Globus pallidus (tissue), 1 donor: ENCODE measurements at places on chromosomes 2 and 18.

DNA sequence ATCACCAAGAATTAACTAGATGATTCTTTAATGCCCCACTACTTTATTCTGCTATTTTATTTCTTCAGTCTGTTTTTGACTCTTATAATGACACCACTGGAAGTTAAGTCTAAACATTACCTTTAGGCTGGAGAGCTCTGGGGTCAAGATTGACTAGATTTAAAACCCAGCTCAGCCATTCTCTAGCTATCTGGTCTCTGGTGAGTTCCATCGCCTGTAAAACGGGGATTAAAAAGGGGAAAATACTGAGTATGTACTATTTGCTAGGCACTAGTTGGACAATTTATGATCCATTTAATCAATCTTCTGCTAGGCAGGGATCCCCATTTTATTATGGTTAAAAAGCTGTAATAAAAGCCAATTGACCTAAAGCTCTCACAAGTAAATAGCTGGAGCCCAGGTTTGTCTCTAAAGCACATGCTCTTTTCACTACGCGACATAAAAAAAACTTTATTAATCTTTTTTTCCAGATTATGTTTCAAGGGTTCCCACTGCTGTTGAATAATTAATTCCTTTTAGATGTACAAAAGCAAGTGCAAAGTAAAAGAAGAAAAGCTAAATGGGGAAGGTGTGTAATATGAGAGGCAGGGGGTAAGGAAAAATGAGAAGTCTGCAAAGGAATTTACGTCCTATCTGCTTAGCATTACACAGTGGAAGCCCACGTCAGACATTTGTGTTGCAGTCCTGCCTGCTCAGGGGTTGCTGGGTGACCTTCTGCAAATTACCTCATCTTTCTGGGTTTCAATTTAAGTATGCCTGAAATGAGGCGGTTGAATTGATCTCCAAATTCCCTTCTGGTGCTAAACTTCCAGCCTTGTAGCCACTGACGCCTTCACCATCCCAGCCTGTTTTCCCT, 918 bp upstream of the NABP1 start:
- no peak for DNase-seq

DNA sequence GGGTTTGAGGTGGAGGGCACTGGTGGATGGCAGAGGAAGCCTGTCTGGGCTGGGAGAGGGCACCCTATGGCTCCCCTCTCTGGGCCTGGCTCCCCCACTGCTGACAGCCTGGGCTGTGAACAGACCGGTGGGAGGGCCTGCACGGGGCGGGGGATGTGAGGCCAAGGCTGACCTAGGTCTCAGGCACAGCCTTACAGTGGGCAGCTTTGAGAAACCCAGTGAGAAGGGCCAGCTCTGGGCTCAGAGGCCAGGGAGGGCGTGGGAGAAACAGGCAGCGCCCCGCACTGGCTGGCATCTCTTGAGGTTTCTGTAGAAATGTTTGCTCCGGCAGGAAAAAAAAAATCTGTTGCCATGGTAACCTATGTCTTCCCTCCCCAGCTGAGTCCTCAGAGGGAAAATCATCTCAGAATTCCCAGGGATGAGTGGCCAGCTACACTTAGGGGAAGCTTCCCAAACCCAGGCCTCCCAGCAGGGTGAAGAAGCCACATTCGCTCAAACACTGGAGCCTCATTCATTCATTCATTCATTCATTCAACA, 71.7 kb upstream of the TAF1B start:
- DNase-seq, result peak; percentile 35

DNA sequence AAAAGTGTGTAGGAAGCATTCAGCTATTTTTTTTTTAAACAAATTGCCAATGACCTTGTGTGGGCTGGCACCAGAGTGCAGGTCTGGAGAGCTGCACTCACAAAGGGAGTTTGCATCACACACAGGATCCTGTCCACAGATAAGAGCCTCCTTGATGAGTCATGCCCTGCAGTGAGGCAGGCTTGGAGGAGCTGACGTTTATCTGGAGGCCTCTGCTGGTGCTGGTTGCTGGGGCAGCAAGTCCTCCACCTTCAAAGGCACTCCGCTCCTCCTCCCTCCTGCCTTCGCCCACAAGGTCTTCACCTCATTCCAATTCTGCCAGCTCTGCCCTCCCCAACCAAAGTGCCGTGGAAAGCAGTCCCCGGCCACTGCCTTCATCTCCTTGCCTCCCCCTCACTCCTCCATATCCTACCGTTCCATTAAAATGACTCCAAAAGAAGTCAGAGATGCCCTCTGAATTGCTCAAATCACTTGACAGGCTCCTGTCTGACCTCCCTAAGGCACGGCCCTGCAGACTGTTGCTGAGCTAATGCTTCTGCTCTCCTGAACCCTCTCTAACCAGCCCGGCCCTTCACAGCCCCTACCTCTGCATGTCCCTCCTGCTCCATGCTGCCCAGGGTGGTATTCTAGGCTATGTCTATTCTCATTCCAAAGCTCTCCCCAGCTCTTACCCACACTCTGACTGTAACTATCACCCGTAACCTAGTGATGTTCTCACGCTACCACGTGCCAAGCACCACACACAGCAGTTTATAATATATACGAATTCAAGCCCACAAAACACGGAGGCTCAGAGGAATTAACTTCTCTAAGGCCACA, 30.9 kb downstream of the LONRF2 start:
- DNase-seq, result no peak

- DNase-seq, result peak; percentile 96
These were observed 11.6 kb upstream of the TGFA start for GRCh38 chr2:70565039-70565731.

GRCh38 chr2:235979753-235980435, 188.3 kb downstream of the GBX2 start:
- peak; percentile 56 for DNase-seq

GRCh38 chr2:655626-656025, 21.6 kb downstream of the TMEM18 start:
- DNase-seq, result no peak

- DNase-seq, result no peak
These were observed 52.9 kb downstream of the REL start for GRCh38 chr2:60934165-60934722.

- DNase-seq, result no peak
These were observed 872 bp downstream of the RDH14 start for GRCh38 chr2:18559531-18560030.

- no peak for DNase-seq
These were observed 76.6 kb downstream of the ALK start for GRCh38 chr2:29844713-29845326.

- no peak for DNase-seq
These were observed 121.3 kb downstream of the CDC42EP3 start for GRCh38 chr2:37550190-37550589.

- DNase-seq, result no peak
These were observed 150.5 kb downstream of the COPS8 start for GRCh38 chr2:237236188-237236587.

DNA sequence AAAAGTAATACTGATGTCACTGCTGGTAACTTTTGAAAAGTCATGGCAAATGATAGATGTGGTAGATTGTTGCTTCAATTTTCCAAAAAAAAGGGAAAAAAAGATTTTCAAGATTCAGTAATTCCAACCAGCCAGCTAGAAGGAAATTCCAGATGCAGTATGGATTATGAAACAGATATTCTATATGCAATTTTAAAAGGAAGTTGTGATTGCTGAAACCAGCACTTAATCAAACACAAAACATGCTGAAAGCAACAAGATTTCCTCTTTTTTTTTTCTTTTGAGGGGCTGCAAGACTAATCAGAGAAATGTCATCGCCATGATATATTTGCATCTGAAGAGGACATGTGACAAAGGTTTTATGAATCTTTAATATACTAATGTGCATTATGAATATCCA, 5.1 kb upstream of the HNMT start:
- DNase-seq, result no peak

DNA sequence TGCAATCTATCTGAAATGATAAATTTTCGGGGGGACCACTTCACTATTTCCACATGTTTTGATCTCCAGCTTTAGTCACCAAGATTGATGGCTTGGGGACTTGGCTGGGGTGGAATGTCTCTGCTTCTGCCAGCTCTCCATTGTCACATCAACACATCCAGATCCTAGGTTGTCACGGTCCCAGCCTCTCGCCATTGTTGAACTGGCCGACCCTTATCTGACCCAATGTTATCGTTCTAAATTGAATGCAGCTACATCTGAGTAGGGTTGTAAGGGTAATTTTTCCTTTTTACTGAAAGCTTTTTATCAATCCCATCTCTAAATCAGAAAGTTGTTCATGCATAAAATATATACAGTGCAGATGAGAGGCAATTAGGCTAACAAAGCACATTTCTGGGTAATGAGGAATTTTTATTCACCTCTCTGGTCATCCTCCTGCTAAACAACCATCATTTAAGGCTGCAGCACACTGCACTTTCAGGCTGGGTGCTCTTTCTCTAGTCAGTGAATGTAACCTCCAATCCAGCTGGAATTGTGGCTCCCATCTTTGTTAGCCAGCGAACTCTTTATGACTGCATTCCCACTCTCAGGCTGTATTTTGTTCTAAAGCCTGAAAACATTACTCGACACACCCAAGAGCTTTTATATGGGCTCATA, 128.2 kb downstream of the COL4A4 start:
- no peak for DNase-seq

DNA sequence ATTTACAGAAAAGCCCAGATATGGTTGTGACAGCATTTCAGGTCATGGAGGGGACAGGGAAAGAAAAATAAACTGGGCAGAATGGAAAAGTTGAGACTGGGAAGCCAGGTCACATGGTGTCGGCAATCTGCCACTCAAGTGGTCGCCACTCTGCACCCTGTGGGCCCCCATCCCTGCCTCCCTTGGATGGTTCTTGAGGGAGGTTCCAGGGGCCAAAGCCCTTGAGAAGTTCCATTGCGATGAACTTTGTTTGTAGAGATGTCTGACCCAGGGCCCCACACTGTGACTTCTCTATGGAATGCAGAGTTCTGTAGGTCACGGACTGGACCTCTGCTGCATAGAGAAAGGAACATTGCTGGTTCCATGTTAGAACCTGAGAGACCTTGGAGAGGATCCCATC, 105.7 kb upstream of the SLC14A2 start:
- no peak for DNase-seq

DNA sequence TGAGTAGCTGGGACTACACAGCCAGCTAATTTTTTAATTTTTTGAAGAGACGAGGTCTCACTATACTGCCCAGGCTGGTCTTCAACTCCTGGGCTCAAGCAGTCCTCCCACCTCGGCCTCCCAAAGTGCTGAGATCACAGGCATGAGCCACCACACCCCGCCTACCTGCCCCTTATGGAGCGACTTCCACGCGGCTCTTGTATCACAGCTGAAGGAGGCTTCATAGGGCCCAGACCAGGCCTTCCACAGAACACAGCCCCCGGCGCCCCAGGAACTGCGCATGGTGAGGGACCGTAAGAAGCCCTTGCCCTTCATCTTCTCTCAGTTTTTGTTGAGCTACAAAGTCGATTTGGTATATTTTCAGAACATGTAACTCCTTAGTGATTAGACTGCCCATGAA, 220.3 kb downstream of the KLHL29 start:
- DNase-seq, result no peak

- no peak for DNase-seq
These were observed 103.2 kb upstream of the SMIM21 start for GRCh38 chr18:75530566-75531211.

- no peak for DNase-seq
These were observed 398.1 kb downstream of the TNS1 start for GRCh38 chr2:217604527-217605194.

DNA sequence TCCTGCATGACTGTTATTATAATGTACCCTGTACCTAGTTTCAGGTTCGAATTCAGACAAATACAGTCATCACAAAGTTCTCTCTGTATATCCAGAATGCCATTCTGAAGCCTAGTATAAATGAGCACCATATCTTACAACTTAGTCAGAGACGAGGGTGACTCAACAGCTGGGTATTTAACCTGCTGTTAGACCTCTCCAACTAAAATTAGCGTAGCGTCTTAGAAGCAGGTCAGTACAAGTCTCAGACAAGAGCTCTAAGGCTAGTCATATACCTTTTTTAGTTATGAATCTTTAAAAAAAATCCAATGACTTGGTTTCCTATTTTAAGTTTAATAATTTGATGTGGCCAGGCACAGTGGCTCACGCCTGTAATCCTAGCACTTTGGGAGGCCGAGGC, 74.1 kb downstream of the CABYR start:
- no peak for DNase-seq

DNA sequence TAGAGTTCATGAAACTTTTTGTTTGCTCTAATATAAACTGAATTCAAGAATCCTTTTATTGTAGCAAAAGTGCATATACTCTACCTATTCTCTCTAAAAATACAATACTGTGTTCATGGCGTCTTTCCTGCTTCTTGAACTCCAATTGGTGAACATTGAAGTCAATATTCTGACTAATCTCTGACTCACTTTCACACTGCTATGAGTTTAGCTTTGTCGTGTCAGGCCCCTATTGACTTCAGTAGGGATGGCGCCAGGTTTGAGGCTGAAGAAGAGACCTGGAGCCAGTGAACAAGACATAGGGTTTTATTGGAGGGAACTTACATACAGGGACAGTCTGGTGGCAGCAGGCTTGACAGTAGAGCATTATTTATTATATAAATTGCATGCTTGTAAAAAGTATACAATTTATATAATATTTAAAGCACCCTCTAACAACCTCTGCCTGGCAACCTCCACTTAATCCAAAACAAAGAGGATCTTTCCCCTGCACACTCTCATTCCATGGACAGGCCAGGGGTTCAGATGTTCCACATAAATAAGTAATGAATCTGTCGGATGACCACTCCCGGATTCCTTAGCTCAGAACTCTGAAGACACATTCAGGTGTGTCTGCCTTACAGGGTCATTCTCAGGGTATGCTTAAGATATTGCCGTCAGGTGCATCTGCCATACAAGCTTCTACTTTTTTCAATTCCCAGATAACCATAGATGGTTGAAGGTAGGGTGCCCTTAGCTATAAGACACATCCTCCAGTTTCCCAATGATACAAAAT, 141.0 kb downstream of the CERS6 start:
- DNase-seq, result no peak
